ENCODE measurements at places on chromosomes 3 and 15.
A peak's percentile ranks its signal among the peaks of the same experiment; 100 is the strongest.

DNA sequence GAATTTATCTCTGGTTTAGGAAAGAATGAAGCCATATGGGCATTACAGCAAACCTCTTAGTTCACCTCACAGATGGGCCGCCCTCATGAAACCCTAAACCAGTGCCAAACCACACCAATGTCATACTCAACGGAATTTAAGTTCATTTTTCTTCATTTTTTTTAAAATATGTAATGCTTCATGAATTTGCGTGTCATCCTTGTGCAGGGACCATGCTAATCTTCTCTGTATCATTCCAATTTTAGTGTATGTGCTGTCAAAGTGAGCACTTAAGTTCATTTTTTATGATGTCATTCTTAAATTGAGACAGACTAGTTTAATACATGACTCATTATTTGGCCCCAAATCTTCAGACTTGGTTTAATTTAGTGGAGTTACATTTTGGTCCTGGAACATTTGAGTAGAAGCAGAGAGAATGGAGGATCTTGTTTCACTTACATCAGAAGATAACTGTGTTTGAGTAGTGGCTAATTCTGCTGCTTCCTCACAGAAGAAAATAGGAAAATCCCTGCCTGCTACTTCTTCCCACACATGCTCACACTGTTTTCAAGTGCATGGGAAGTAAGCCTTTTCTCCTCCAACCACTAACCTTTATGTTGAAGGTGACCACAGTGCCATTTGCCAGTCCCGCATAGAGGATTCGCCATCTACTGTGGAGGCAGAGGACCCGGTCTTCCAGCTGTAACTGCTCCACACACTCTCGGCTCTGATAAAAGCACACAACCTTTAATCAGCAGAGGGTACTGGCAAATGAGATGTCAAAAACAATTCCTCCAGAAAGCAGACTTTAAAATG is 63.3 kb downstream of the ZNF106 start:
- peak; percentile 61 for DNase-seq

- no peak for DNase-seq
These were observed 679 bp downstream of the RPL35A start for GRCh38 chr3:197950677-197951061.

GRCh38 chr3:9745521-9745920 is 4.2 kb upstream of the OGG1 start:
- no peak for DNase-seq

GRCh38 chr3:48585411-48585810 is 9.7 kb downstream of the COL7A1 start:
- DNase-seq: no peak

DNA sequence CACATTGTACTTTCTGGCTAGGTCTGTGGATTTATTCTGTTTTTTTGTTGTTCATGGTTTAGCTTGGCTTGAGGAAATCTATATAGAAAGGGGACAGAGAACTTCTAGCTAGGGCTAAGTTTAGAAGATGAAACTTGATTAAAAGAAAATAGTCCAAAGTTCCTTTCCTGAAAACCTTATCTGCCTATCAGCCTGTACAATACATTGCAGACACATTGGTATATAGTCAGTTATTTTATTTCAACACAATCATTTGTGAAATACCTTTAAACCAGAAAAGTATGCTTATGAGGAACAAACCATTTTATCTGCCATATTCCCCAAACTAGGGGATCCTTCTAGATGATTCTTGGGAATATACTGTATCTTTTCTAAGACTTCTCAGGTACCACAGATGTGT is 147.3 kb upstream of the CGNL1 start:
- no peak for DNase-seq

- peak; percentile 37 for DNase-seq
These were observed 71.9 kb upstream of the SLC6A11 start for GRCh38 chr3:10744098-10744465.
